Fibroblast of skin of left biceps (primary cell): ENCODE measurements at places on chromosomes 7 and 10.

- DNase-seq: no peak
Measured at GRCh38 chr7:359226-359765, 69.3 kb downstream of the FOXL3 start.

- no peak for DNase-seq
Measured at GRCh38 chr7:28698840-28699239, 259.3 kb downstream of the TRIL start.

GRCh38 chr10:80185578-80186299, 19.6 kb downstream of the ANXA11 start:
- DNase-seq: no peak

GRCh38 chr10:68938117-68938516, 17.9 kb upstream of the DDX21 start:
- DNase-seq: no peak

DNA sequence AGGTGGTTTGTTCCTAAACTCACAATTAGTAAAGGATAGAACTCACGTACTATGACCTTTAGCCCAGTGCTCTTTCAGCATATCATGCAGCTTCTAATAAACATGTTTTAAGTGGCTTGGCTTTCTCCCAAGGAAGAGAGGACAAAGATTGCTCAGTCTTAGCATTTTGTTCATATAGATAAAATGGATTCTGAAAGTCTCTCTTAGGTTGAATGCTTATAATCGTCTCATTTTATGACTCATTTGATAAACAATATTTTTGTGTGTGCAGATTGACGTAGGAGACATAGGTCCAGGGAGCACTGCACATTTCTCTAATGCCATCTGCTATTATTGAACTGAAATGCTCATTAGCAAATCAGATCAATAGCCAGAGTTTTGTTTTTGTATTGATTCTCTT, 44.8 kb downstream of the GNAT3 start:
- no peak for DNase-seq
